Esophagus muscularis mucosa (tissue), 4 donors: ENCODE measurements at places on chromosomes 2 and 18. TPM values are rescaled to one million over a fixed set of nuclear protein-coding genes. Genes with fewer than 3 reads are reported as not detected.

GRCh38 chr2:174001107-174001506, 35.9 kb upstream of the SP3 start:
- H3K4me3 ChIP-seq: no peak overlapping the region
- H3K4me1 ChIP-seq: peaks cover 45% of the 10 kb centered on the region
- no peaks in the 10 kb centered on the region for H3K36me3 ChIP-seq
- no peak overlapping the region for H3K27ac ChIP-seq
- H3K27me3 ChIP-seq: no peaks in the 10 kb centered on the region
- DNase-seq: no peak

DNA sequence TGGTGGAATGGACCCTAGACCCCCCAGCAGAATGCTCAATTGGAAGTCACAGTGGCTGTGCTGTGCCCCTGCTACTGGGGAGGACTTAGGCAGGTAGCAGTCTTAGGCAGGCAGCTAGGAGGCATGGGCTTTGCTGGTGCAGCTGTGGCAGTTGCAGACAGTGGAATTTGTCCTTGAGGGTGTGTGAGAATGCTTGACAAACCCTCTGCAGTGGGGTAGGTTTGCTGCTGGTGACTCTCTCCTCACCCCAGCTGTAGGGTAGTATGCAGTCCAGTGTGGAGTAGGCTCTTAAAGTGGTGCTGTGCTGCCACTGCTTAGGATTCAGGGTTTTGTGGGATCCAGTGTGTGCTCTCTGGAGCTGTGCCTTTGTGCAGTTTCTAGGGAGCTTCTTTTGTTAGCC, 61.3 kb downstream of the NUP35 start:
- H3K4me3 ChIP-seq: no peak overlapping the region
- DNase-seq: no peak
- H3K4me1 ChIP-seq: no peaks in the 10 kb centered on the region
- H3K27me3 ChIP-seq: no peaks in the 10 kb centered on the region
- no peak overlapping the region for H3K27ac ChIP-seq

- no peaks in the 10 kb centered on the region for H3K36me3 ChIP-seq
- no peaks in the 10 kb centered on the region for H3K27me3 ChIP-seq
- no peak overlapping the region for H3K4me3 ChIP-seq
- H3K27ac ChIP-seq: no peak overlapping the region
Observed at GRCh38 chr2:53519918-53520841, 247.4 kb upstream of the CHAC2 start.

- no peak for DNase-seq
- no peak overlapping the region for H3K4me3 ChIP-seq
- no peaks in the 10 kb centered on the region for H3K4me1 ChIP-seq
- H3K36me3 ChIP-seq: no peaks in the 10 kb centered on the region
- H3K27me3 ChIP-seq: no peaks in the 10 kb centered on the region
Observed at GRCh38 chr2:182907081-182907830, 40.8 kb upstream of the FRZB start.

CAPG gene
- 27.2 TPM for total RNA-seq

SERPINB12 gene
- not detected for total RNA-seq

ANKAR gene
- 19.1 TPM for total RNA-seq
